ENCODE measurements at places on chromosomes 12 and 14.

DNA sequence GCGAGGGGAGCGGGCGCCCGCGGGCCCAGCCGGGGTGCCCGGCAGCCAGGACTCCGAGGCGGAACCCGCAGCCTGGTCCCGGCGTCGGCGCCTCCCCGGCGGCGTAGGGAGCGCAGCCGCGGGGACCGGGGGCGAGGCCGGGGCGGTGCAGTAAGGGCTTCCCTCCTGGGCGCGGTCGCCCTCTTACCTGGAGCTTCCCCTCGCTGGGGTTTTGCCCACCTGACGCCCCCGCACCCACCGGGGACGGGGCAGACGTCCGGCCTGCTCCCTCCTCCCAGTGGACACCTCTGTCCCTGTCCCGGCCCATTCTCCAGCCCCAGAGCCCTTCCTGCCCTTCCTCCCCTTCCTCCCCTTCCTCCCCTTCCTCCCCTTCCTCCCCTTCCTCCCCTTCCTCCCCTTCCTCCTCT lies 413 bp upstream of the TUBA1C start:
- H3K27ac ChIP-seq, result peak overlapping the region; percentile 98
- no peaks in the 10 kb centered on the region for H3K27me3 ChIP-seq
- peak; percentile 45 for ATAC-seq
- peak overlapping the region; percentile 92 for H3K4me3 ChIP-seq
- H3K36me3 ChIP-seq, result peaks cover 45% of the 10 kb centered on the region
- peaks cover 16% of the 10 kb centered on the region for H3K4me1 ChIP-seq

GRCh38 chr12:120542166-120542565 lies 8.0 kb downstream of the RNF10 start:
- no peak overlapping the region for H3K27ac ChIP-seq
- H3K4me1 ChIP-seq, result peaks cover 22% of the 10 kb centered on the region
- no peaks in the 10 kb centered on the region for H3K27me3 ChIP-seq
- H3K4me3 ChIP-seq, result no peak overlapping the region

GRCh38 chr12:27502021-27502435 lies 22.0 kb upstream of the PPFIBP1 start:
- peak overlapping the region; percentile 16 for H3K4me3 ChIP-seq
- H3K36me3 ChIP-seq, result no peaks in the 10 kb centered on the region
- peaks cover 32% of the 10 kb centered on the region for H3K27me3 ChIP-seq
- no peak overlapping the region for H3K27ac ChIP-seq

- no peaks in the 10 kb centered on the region for H3K36me3 ChIP-seq
- no peak overlapping the region for H3K4me3 ChIP-seq
- ATAC-seq, result no peak
- H3K27me3 ChIP-seq, result no peaks in the 10 kb centered on the region
- no peak overlapping the region for H3K27ac ChIP-seq
- no peaks in the 10 kb centered on the region for H3K4me1 ChIP-seq
These were observed 317.0 kb downstream of the CEP128 start for GRCh38 chr14:80624581-80624980.

DNA sequence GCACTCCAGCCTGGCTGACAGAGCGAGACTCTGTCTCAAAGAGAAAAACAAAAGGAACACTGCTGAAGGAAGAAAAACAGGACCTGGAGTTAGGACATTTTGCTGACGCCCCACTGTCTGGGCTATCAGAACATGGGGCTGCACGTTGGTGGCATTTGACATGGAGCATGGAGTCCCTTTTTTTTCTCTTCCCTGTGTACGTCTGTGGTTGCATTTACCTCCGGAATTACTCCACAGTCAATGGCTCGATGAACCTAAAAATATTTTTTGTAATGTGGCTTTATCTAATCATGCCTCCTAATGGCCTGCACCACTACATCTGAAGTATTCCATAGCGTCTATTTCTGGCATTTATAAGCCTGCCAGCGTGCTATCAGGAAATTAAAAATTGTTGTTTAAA lies 30.7 kb downstream of the TESC start:
- H3K4me3 ChIP-seq, result no peak overlapping the region
- no peak overlapping the region for H3K27ac ChIP-seq
- H3K27me3 ChIP-seq, result no peaks in the 10 kb centered on the region

- H3K4me3 ChIP-seq, result no peak overlapping the region
- peaks cover 44% of the 10 kb centered on the region for H3K36me3 ChIP-seq
- ATAC-seq, result no peak
- no peaks in the 10 kb centered on the region for H3K4me1 ChIP-seq
- no peaks in the 10 kb centered on the region for H3K27me3 ChIP-seq
- no peak overlapping the region for H3K27ac ChIP-seq
These were observed 77.1 kb downstream of the TTLL5 start for GRCh38 chr14:75738192-75738591.

DNA sequence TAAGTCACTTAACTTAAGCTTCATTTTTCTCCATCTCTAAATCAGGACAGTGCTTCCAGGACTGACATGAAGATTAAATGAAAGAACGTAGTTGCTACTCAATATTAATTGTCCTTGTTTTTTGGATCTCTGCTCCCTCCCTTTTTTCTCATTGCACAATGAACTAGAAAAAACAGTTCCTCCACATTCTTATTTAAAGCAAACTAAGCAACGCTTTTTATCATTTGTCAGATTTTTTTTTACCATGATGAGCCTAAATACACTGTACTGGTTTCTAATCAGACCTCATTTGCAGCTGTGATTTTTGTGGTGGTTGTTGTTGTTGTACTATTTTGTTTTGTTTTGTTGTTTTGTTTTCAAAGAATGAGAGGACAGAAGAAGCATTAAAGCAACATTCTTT lies 23.2 kb upstream of the PARP11 start:
- ATAC-seq, result no peak
- H3K4me3 ChIP-seq, result peak overlapping the region; percentile 76
- H3K27me3 ChIP-seq, result no peaks in the 10 kb centered on the region
- peaks cover 29% of the 10 kb centered on the region for H3K4me1 ChIP-seq

DNA sequence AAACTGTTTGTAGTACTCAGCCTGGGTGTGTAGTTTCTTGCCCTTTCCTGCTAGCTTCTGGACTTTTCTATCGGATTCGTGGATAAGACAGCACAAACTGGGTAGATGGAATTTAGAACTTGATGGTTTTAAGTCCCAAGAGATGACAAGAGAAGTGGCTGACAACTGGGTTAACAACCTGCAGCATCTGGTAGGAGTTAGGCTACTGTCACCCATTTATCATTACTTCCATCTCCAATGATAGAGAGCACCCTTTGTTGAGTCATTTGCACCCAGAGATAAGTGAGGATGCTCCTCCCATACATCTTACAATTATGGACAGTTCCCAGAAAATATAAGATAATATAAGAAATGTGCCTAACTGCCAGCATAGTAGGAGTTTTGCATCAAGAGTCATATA lies 50.2 kb upstream of the FLRT2 start:
- no peak overlapping the region for H3K27ac ChIP-seq
- H3K27me3 ChIP-seq, result no peaks in the 10 kb centered on the region
- H3K36me3 ChIP-seq, result no peaks in the 10 kb centered on the region
- no peaks in the 10 kb centered on the region for H3K4me1 ChIP-seq
- H3K4me3 ChIP-seq, result no peak overlapping the region

DNA sequence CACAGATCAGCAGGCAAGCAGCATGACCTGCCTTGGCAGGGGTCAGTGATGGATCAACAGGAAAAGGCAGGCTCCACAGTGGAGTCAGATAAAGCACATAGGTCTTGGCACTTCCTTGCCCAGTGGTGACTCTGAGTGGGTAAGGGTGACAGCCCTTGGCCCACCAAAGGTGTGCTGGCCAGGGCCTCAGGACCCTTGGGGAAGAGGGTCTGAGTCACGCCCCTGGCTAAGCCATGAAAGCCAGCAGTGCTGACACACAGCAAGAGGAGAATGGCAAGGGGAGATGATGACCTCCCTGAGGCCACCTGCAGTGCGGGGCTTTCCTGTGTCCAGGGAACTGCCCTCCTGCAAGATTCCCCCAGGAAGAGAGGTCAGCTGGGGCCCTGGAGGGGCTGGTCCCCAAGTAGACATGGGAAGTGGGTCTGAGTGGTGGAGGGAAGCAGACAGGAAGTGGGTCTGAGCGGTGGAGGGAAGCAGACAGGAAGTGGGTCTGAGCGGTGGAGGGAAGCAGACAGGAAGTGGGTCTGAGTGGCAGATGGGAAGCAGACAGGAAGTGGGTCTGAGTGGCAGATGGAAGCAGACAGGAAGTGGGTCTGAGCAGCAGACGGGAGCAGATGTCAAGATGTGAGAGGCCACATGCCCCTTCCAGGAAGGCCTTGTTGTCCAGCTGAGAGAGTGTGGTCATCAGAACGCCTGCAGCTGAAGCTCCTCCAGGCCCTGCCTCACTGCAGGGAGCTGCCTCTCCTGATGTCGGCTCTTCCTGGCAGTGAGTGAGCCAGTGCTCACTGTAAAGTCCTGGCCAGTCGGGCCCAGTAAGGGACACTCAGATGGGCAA lies 34.8 kb downstream of the DIO3 start:
- ATAC-seq, result peak; percentile 60
- H3K4me1 ChIP-seq, result peaks cover 21% of the 10 kb centered on the region
- H3K27ac ChIP-seq, result peak overlapping the region; percentile 82
- no peaks in the 10 kb centered on the region for H3K36me3 ChIP-seq
- no peaks in the 10 kb centered on the region for H3K27me3 ChIP-seq
- H3K4me3 ChIP-seq, result peak overlapping the region; percentile 41

GRCh38 chr12:104682790-104683279 lies 226.1 kb downstream of the CHST11 start:
- peak overlapping the region; percentile 69 for H3K27ac ChIP-seq
- peak overlapping the region; percentile 80 for H3K4me3 ChIP-seq
- H3K27me3 ChIP-seq, result no peaks in the 10 kb centered on the region
- ATAC-seq, result peak; percentile 77

- no peaks in the 10 kb centered on the region for H3K4me1 ChIP-seq
- peaks cover 3% of the 10 kb centered on the region for H3K27me3 ChIP-seq
- no peak for ATAC-seq
These were observed 20.3 kb upstream of the TMX1 start for GRCh38 chr14:51219473-51220448.

- no peak overlapping the region for H3K27ac ChIP-seq
- no peak for ATAC-seq
- no peaks in the 10 kb centered on the region for H3K36me3 ChIP-seq
- H3K4me1 ChIP-seq, result peaks cover 7% of the 10 kb centered on the region
- H3K27me3 ChIP-seq, result peaks cover 2% of the 10 kb centered on the region
These were observed 38.9 kb upstream of the MAP1LC3B2 start for GRCh38 chr12:116520225-116520760.

DNA sequence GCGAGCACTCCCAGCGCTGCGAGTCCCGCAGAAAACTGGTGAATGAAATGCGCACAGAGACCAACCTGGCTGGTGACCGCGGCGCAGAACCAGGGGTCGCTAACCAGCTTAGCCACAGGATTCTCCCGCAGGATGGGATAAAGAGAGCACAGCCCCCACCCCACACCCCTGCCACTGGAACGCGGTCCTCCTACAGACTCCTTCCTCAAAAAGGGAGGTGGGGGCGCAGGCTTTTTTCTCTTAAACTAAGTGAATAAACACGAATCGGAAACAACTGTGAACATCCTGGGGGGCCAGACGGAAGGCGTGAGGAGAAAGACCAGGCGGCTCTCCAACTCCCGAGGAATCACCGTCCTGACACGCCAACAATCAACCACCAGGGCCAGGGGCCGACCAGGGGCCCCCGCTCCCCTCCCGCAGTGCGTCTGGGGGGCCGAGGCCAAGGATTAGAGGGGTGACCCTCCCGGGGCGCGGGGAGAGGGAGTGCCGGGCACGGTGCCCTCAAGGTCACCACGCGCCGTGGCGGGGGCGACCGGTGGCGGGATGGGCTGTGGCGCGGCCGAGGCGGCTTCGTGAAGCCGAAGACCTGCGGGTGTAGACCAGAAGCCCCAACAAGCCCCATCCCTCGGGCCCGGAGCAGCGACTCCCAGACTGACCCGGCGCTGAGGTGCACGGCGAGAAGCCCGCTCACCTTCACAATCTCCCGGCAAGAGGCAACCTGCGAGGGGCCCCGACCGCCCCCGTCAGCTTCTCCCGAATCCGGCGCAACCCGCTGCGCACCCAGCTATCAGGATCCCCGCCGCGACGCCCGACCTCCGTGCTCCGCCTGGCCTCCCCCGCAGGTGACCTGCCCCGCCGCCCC lies 704 bp downstream of the ATP2B1 start:
- ATAC-seq, result no peak

DNA sequence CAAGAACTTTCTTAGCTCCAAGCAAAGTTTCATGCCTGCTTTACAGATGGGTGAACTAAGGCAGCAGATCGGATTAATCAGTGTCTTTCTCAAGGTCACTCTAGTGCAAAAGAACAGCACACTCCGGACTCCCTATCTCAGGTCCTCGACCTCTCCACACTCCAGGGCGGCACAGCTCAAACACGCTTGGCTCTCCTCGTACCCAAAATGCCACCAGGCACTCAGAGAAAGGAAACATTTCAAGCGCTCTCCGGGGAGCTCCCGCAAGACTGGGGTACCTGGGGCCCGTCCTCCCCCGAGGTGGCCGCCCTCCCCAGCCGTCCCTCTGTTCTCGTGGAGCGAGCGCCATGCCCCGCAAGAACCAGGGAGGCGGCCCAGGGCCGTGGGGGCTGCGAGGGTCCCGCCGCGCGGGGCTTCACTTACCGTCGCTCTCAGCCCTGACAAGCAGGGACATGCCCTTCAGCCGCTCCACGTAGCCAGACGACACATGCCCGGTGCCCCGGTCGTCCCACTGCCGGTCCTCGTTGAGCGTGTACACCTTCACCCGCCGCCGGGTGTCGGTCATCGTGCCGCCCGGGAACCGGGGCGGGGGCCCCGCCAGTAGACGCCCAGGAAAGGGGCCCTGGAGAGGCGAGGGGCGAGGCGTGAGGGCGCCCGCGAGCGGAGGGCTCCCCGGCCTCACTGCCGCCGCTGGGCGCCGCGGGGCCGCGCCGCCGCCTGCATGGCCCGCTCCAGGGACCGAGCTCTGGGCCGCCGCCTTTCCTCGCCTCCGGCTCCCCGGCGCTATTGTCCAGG lies 830 bp downstream of the PPP4R3A start:
- H3K27me3 ChIP-seq, result no peaks in the 10 kb centered on the region
- peak overlapping the region; percentile 93 for H3K4me3 ChIP-seq
- H3K4me1 ChIP-seq, result peaks cover 4% of the 10 kb centered on the region
- peak; percentile 4 for ATAC-seq
- peaks cover 54% of the 10 kb centered on the region for H3K36me3 ChIP-seq

DNA sequence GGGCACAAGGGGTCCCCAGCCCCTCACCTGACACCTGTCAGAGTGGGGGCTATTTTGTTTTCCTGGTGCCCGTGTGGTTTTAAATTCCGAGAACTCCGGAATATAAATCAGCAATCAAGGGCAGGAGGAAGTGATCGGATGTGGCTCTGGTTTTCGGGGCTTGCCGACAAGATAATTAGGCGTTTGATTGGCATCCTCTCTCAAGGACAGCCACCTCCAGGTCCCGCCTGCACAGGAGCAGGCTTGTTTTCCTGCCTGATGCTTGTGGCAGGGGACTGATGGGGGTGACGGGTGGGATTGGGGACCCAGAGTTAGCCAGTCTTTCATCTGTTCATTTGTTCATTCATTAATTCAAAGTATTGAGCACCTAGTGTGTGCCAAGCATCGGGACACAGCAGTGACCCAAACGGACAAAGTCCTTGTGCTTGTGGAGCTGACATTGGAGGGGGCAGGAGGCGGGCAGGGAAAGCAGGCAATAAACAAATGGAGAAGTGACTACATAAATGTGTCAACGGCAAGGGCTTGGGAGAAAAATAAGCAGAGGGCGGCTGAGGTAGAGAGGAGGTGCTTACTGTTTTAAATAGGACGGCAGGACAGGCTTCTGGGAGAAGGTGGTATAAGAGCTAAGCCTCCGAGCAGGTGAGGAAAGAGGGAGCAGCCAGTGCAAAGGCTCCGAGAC lies 166.5 kb downstream of the PHETA1 start:
- no peak overlapping the region for H3K27ac ChIP-seq
- no peaks in the 10 kb centered on the region for H3K36me3 ChIP-seq
- ATAC-seq, result no peak
- H3K27me3 ChIP-seq, result peaks cover 21% of the 10 kb centered on the region
- H3K4me3 ChIP-seq, result no peak overlapping the region
- peaks cover 5% of the 10 kb centered on the region for H3K4me1 ChIP-seq

- peak overlapping the region; percentile 54 for H3K4me3 ChIP-seq
- H3K36me3 ChIP-seq, result peaks cover 54% of the 10 kb centered on the region
- H3K27me3 ChIP-seq, result no peaks in the 10 kb centered on the region
- H3K27ac ChIP-seq, result peak overlapping the region; percentile 79
- peak; percentile 43 for ATAC-seq
- peaks cover 71% of the 10 kb centered on the region for H3K4me1 ChIP-seq
These were observed 112.9 kb downstream of the PRKCH start for GRCh38 chr14:61434311-61434710.
